Renal cortical epithelial cell (primary cell): ENCODE measurements at places on chromosomes 2 and 18.
A peak's percentile ranks its signal among the peaks of the same experiment; 100 is the strongest.

DNA sequence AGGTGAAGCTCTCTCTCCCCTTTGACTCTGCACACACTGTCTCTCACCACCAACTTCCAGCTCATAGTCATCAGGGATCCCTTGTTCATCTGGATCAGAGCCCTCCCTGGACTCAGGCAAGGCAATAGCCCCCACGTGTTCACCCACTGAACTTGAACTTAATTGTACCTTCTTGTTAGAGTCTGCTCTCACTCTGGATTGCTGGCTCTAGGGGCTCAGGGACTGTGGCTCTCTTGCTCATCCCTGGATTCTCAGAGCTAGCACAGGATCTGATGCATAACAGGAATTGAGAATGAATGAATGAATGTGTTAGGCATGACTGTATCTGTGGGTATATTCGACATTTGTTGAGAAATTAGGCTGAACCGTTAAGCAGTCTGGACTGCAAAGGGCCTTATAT is 16.7 kb upstream of the ASAP2 start:
- no peak for DNase-seq

GRCh38 chr18:27785815-27786471 is 391.0 kb downstream of the CDH2 start:
- no peak for DNase-seq

DNA sequence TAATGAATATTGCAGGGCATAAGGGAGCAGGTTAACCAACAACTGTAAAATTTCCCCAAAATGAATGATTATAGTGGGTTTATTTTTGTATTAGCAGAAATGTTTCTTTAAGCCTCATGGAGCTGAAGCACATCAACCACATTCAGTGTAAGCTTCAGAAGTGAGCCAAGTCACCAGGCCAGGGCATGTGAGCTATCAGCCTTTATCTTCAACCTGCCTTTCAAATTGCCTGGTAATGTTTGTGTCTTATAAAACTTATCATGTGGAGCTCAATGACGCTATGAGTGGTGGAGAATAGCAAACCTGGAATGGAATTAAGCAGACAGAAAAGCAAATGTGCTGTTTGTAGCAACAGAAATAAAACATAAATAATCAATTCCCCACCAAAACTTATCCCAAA is 1068.4 kb downstream of the LRP1B start:
- no peak for DNase-seq

- peak; percentile 83 for DNase-seq
Observed at GRCh38 chr18:44680273-44681075, at the start of gene SETBP1. Gene SETBP1, plus strand, starts transcription at chr18:44680888. Its CDS starts 20,459 bp downstream, at chr18:44701347.

DNA sequence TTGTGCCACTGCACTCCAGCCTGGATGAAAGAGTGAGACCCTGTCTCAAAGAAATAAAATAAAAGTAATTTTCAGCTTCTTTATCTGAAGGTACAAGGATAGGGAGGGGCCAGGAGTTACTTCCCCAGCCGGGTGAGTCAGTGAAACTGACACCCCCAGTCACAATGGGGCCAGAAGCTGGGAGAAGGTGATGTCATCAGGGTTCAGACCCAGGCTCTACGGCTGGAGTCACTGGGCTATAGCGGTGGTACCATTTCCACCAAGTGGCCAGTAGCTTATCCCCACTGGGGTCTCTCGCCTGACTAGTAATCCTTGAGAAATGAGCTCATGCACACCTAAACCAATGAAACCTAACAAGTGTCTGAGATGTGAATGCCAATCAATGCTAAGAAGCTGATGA is 107.9 kb downstream of the ALPK2 start:
- DNase-seq = peak; percentile 44

- no peak for DNase-seq
Observed at GRCh38 chr2:165601065-165601830, 131.8 kb downstream of the CSRNP3 start.

- no peak for DNase-seq
Observed at GRCh38 chr2:239878686-239879085, 146.5 kb downstream of the NDUFA10 start.

DNA sequence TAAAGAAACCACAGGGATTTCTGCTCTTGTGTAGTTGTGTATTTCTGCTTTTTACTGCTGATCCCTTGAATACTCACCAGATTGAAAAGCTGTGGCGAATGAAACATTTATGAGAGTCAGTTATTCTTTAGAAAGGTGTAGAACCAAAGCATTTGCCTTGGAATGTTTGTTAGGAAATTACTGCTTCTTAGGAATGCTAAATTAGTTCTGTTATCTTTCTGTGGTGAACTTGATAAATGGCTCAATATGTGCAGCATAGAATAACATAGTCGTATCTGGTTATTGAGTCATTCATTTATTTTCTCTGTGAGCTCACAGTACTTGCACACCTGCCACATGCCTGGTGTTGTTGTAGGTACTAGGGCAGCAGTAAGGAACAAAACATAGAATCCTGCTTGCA is 57.0 kb upstream of the FAM237A start:
- DNase-seq = peak; percentile 21

DNA sequence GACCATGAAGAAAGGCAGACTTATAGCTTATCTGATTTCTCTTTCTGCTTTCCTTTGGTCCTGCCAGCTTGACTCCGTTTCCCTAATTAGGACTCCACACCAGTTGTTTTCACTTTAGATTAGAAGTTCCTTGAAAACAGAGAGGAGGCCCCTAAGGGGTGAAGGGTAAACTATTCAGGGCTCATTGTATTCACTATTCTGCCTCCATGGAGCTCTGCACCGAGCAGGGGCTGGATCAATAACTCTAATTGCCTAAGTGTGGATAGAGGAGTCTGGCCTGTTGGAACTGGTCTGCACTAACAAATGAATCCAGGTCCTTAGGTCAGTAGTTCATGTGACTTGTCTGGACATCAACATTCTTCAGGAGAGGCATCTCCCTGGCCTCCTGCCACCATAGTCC is 36.1 kb upstream of the SKA1 start:
- DNase-seq = no peak

- peak; percentile 14 for DNase-seq
Observed at GRCh38 chr2:145874466-145874865, 1354.5 kb upstream of the ZEB2 start.

GRCh38 chr2:27042159-27042661 is 9.3 kb upstream of the AGBL5 start:
- peak; percentile 33 for DNase-seq

DNA sequence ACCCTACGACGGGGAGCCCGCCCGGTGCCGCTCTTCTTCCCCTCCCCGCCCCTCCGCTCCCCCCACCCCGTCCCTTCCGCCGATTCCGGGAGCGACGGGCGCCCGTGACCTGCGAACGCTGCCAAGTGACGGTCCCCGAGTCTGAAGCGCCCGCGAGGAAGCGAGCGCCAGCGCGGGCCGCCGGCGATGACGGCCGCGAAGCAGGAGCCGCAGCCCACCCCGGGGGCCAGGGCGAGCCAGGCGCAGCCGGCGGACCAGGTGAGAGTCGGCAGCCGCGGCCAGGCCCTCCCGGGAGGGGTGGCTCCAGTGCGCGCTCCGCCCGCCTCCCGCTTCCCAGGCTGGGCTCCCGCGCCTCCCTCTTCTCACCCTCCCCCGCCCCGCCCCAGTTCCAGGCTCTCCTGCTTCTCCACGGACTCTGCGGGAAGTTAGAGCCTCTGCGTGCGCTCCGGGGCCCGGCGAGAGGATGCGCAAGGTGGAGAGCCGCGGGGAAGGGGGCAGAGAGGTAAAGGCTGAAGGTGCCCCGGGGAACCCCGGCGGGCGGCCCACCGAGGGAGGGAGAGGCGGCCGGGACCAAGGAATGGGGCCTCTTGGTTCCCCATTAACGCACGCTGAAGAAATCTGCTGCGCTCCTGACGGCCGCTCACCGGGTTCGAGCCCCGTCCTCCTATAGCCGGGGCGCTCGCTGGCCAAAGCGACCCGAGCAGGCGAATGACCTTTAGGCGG is 719.5 kb downstream of the DPP10 start:
- no peak for DNase-seq

DNA sequence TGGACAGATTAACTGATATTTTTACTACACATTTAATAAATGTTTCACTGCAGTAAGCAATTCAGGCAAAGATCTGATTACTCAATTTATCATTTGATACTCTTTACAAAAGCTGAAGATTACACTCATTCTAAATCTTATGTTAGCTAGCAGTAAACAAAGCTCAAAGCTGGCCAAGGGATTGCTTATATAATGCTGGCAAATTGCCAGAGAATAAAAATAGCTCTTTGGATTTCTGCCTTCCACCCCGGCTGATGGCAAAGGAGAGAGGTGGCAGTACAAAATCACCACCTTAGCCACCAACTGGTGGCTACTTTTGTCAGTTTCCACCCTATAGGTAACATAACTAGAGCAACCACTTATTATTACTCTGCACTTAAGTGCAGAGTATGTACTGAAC is 320.5 kb downstream of the FSIP2 start:
- peak; percentile 3 for DNase-seq

GRCh38 chr2:182447163-182447562 is 20.3 kb upstream of the PDE1A start:
- no peak for DNase-seq

DNA sequence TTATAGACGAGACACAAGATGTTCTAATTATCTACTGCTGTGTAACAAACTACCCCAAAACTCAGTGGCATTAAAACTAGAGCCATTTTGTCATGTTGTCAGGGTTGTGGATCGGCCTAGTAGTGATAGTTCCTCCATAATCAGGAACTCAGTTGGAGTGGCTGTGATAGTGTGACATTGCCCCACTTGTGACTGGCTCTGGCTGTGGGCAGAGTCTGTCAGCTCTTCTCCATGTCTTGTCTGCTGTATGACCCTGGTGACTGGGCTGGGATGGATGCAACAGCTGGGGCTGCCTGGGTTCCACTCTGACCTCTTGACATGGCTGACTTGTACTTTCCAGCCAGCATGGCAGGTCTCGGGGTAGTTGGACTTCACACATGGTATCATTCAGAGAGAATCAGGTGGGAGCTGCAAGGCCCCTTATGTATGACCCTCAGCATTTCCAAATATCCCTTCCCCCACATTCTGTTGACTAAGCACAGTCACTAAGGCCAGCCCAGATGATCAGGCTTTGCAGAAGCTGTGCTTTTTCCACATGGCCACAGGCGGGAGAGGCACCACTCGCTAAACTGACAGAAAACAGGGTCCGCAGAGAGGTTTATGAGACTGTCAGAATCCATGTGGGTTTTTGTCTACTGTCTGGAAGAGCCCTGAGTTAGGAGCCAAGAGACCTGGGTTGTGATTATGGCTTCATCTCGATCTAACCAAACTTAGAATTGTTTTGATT is 50.3 kb downstream of the SETBP1 start:
- DNase-seq = no peak

GRCh38 chr18:73992242-73993022 is 155.2 kb downstream of the FBXO15 start:
- no peak for DNase-seq

- no peak for DNase-seq
Observed at GRCh38 chr2:10345126-10345525, 42.4 kb downstream of the HPCAL1 start.

DNA sequence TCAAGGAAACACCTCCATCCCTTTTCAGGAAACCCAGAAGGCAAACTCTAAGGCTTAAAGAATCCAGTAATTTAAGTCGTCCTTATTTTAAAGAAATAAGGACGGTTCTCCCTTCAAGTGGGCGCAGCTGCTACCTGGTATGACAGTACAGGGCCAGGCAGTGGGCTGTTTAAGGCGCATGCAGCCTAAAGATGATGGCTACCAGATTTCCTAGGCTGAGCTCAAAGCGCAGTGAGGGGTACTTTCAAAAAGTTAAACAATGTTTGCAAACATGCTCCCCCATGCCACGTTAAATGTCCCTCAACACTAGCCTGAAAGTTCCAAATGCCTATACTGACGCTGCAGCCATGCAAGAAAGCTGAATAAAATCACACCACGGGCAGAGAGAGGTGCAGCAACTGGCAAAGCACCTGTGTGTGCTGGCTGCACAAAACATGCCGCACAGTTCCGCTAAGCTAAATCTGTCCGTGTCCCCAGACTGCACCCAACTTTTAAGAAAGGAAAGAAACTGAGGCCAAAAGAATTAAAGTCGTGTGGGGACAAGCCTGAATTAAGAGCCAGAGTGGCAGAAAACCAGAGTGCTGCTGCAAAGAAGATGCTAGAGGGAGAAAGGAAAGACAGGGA is 583 bp downstream of the HIBCH start:
- DNase-seq = no peak

- DNase-seq = no peak
Observed at GRCh38 chr2:202017940-202018339, 15.7 kb upstream of the FZD7 start.

- DNase-seq = no peak
Observed at GRCh38 chr2:178485356-178485755, 5.1 kb downstream of the PLEKHA3 start.

DNA sequence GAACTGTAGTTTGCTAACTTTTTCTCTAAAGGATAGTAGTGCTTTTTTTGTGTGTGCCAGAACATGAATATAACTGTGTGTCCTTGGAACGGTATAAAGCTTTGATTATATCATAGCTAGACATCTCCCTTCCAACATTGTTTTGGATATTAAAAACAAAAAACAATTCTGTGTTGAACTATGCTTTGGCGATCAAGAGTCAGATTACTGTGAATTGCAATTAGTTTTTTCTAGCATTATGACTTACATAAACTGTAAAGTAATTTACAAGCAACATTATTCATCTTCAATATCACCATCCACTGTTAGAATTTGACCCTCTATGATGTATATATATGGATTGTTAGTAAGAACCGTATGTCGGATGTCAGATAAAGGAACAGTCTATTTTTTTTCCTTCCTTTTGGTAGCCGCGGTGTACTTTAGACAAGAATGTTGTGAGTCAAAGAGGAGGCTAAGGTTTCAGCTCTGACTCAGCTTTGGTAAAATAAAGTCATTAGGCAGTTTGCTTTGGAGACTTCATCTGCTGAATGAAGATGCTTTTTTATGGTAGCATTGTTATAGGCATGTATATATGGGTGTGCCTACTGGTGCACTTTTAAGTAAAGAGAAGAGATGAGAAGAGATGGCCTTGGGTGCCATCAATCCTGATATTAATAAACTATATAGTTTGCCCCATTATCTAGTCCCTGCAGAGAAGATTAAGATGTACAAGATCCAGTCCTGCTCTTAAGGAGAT is 76.4 kb downstream of the LTBP1 start:
- peak; percentile 74 for DNase-seq

GRCh38 chr18:10515456-10515855 is 10.4 kb upstream of the NAPG start:
- no peak for DNase-seq

DNA sequence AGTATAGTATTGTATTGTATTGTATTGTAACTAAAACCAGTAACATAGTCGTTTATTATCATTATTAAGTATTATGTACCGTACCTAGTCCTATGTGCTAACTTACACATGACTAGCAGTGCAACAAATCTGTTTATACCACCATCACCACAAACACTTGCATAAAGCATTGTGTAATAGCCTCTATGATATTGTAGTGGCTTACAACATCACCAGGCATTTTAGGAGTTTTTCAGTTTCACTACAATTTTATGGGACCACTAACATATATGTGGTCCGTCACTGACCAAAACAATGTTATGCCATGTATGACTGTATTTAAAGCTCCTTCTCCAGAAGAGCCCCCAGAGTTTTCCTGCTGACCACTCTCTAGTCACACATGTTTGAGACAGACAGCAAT is 306.2 kb downstream of the SETBP1 start:
- no peak for DNase-seq

- DNase-seq = no peak
Observed at GRCh38 chr2:108585436-108585835, 51.2 kb downstream of the LIMS1 start.

GRCh38 chr2:164599954-164600589 is 21.2 kb downstream of the GRB14 start:
- DNase-seq = peak; percentile 88
